ENCODE measurements at places on chromosomes 3 and 15. TPM values are rescaled to one million over a fixed set of nuclear protein-coding genes. Genes with fewer than 3 reads are reported as not detected.

DNA sequence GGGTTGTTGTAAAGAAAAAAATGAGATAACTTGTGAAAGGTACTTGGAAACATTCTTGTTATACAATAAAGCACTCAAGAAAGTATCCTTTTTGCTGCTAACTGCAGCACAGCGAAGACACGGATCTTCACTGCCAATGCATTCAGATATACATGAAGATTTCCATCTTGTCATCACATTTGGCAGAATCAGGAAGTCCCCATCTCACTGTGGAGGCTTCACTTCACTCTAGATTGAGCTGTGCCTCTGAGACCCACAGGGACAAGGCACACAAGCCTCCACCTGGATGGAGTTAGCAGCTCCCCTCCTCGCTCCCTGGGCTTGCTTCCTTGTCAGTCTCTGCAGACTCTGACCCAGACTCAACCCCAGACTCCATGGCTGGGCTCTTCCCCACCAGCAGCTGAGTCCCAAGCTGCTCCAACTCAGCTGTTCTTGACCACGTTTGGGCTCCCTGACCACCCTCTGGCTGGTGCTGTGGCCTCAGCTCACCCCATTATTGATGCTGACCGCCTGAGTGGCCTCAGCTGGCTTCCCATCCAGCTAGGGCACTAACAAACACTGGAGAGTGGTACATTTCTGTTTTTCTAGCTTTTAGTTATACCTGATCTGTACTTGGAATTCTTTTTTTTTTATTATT, 45.4 kb upstream of the SMAD3 start:
- DNase-seq, result no peak

Gene SPTSSB
- total RNA-seq, result not detected

Gene PLCL2
- total RNA-seq, result 13.1 TPM

- no peak for DNase-seq
Measured at GRCh38 chr3:195559723-195560409, 16.7 kb upstream of the PPP1R2 start.

- no peak for DNase-seq
Measured at GRCh38 chr3:64143409-64144130, 81.7 kb downstream of the PRICKLE2 start.

DNA sequence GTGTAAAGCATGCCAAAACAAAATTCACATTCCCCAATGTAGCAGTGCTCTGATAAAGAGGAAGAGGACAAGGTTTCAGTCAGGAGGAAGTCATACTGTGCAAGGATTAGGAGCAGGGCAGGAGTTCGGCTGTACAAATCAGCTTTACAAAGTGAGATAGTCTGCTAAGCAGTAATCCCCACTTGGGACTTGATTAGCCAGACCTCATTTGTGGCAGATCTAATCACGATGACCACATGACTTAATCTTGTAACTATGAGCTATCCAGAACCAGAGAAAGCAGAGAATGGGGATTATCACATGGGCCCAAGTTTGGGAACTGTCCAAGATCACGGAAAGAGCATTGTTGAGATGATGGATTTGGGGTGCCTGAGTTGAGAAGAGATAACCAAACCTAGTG, 7.8 kb downstream of the DCBLD2 start:
- DNase-seq, result no peak

DNA sequence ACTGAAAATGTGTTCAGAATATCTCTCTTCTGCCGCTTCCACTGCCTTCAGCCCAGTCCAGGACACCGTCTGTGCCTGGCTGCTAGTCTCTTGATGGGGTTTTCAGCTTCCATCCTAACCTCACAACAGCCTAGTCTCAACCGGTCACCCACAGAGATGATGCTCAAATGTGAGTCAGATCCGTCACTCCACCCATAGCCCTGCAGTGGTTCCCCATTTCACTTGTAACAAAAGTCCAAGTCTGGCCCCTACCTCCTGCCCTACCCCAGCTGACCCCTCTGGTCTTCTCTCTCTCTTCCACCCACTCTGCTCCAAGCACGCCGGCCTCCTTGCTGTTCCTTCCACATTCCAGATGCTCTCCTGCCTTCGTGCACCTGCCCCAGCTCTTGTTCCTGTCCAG, 68.1 kb downstream of the PPARG start:
- DNase-seq, result no peak

DNA sequence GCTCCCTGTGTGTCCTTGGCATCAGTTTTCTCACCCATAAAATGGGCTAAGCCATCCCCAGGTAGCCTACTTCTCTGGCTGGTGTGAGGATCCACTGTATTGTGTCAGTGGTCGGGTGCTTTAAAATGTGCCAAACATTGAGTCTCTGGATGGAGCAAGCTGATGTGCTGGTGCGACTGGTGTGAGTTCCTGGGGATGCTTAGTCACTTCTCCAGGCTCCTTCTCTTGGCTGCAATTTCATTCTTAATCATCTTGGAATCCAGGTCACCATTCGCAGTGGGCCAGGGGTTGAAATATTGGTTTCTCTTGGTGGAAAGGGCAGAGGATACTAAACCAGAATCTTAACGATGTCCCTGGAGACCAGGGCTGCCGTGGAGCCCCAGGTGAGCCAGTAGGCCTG, 29.3 kb downstream of the SCN5A start:
- no peak for DNase-seq

DNA sequence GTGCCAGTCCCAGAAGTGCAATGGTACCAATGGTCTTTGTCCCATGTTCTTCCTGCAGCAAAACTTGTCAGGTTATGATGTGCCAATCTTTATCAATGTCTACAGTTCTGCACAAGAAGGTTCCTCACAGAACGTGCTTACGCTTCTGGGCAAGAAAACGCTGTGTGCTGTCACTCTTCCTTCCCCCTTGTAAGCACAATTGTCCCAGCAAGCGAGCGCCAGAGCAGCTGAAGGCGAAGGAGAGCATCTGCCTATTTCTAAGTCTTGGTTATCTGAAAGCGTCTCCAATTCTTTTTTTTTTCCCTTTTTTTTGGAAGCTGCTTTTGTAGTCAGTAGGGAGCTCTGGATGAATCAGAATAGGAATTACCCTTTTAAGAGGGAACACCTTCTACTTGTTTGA, 514.4 kb downstream of the FGF12 start:
- no peak for DNase-seq

GRCh38 chr3:184439096-184439495, 59.2 kb downstream of the CHRD start:
- DNase-seq, result no peak

GRCh38 chr3:139299261-139300132, 44.3 kb upstream of the MRPS22 start:
- DNase-seq, result no peak

DNA sequence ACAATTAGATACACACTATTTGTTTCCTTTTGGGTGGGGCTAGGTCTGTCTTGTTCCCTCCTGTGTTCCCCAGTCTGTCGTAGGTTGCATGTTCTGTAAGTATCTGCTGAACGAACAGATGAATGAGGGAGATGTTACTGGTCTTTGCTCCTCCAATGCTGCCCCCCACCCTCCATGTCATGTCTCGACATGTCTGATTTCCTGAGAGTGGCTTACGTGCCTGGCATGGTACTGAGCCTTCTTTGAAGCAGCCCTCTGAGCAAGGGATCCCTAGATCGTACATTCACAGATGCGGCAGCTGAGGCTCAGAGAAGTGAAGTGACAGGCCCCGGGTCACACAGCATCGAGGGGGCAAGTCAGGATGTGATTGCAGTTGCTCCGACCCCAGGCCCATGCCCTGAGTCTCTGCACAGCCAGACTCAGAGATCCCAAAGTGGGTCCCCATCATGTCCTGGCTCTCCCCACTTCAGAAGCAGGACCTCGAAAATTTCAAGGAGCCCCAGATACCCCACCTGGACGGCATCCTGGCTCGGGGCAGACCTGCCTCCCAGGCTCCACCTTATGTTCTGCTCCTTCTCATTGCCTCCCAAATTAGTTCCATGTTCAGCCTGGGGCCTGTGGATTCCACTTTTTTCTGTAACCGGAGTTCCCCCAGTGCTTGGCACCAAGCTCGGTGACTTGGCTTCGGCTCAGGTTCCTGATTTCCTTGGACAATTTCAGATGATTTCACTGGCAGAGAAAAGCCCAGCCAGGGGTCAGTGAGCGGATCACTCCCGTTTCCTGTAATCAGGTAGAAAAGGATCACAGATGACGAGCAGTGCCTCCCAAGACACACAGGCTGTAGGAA, 24.7 kb downstream of the GOLGA6L2 start:
- no peak for DNase-seq

DNA sequence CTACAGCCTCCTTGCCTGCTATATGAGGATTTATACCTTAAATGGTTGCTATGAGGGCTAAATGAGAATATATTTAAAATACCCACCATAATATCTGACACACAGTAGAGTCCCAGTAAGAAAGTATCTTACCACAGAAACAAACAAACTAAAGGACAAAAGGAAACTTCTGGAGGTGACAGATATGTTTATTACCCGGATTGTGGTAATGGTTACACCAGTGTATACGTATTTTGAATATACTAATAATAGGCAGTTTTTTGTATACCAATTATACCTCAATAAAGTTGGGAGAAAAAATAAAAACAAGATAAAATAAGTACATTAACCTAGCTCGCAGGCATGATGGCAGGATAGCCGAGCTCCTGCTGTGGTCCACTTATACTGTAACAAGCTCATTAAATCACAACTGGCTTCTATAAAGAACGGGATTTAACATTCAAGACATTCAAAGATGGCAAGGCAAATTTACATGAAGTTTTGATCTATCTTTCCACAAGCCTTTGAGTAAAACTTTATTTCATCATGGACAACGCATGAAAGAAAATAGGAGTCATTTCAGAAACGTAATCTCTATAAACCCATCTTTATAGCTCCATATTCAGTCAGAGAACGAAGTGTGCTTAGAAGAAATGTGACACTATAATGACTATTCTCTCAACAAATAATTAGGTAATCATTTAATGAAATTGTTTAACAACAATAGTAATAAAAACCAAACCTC, 1.5 kb downstream of the RPN1 start:
- no peak for DNase-seq

GRCh38 chr3:5054098-5054497, 68.0 kb upstream of the ARL8B start:
- no peak for DNase-seq
